Stimulated activated CD8-positive, alpha-beta memory T cell treated with anti-CD3 and anti-CD28 coated beads, Interleukin-15, amount 100 ng/mL, for 24 hours (primary cell): ENCODE measurements at places on chromosomes 6 and 20.

DNA sequence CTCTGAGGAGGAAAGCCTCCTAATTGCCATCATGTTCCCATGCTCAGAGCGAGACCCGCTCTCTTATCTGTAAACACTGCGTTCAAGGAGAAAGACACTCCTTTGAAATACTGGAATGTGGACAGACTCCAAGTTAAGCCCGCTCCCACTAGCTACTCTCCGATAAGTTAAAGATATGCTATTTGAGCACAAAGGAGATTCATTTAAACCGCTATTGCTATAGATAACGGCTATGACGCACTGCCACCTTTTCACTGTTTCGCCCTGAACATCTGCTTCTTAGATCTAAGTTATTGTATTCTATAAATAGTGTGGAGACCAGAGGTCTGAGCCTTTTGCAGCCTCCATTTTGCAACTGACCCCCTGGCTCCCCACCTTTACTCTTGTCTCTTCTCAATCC lies 82.3 kb downstream of the GPX5 start:
- no peak for DNase-seq

GRCh38 chr6:34378470-34378869 lies 14.0 kb downstream of the NUDT3 start:
- no peak for DNase-seq

DNA sequence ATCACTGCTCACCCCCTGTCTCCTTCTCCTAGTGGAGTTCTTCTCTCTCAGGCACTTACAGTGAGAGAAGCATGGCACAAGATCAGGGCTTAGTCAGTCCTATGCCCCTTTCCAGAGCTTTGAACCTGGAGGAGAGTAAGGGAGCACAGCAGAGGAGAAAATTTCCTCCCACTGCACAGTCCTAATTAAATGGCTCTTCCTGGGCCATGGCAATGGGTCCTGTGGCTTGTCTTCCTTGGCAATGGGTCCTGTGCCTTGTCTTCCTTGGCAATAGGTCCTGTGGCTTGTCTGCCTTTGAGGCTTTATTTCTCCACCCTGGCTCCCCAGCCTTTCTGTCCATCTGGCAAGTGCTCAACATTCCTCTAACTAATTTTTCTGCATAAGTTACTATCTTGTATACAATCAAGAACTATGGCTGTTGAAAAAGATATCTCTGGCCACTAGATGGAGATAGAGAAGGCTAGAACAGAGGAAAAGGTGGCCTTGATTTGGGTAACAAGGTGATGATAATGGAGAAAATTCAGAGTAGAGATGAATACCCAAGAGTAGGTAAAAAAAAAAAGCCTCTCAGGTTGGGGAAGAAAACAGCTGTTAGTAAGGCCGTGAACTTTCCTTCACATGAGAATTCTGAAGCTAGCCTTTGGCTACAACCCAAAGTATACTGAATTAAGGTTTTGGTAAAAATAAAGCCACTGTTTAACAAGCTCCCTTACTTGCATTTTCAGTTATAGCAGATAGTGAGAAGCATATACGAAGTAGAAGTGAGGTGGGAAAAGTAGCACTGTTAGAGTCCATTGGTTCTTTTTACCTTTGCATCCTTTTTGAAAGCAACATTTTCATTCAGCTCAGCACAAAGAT lies 504.9 kb downstream of the DOK5 start:
- DNase-seq, result no peak

DNA sequence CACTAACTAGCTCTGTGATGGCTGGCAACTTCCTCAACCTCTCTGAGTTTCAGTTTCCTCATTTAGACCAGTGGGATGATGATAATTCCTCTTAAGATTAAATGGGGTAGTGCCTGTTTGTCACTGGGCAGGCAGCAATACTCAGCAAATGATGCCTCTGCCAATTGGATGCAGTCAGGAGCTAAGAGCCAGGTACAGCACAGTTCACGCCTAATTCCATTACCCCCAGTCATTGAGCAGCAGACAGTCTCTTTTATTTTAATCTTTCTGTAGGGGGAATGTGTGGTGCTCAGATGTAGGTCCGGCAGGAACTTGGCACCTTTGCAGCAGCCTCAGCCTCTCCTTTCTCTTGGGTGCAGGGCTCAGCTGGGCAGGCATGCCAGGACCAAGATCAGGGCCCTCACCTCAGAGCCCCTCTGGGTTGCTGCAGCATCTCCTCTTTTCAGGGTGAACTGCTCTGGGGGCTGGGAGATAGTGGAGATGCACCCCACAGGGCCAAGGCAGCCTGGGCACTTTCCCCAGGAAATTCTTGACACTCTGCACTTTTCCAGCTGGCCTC lies 243.8 kb downstream of the LRFN2 start:
- no peak for DNase-seq

DNA sequence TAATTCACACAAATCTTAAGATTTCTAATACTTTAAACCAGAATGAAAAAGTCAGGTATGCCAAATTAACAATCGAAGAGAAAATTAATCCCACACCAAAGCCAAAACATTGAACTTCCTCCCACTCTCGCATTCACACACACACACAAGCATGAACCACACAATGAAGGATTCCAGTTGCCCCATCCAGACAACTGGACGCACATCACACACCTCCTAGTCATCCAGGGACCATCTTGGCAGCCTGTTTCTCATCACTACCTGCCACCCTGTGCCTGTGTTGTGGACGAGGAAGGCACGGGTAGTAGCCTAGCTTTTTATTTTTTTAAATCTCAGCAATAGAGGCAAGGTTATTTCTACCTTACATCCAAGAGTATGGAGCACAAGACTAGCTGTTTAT lies 15.2 kb downstream of the B4GALT5 start:
- no peak for DNase-seq

- no peak for DNase-seq
These were observed 121.6 kb downstream of the ADGRB3 start for GRCh38 chr6:68756454-68757375.
